A172 (cell line): ENCODE measurements at places on chromosomes 13 and 19.
A peak's percentile ranks its signal among the peaks of the same experiment; 100 is the strongest.

- no peak for DNase-seq
Measured at GRCh38 chr13:37163641-37164265, 58.3 kb upstream of the CSNK1A1L start.

GRCh38 chr19:41439441-41440222 is at the start of gene DMAC2:
Gene DMAC2, minus strand, starts transcription at chr19:41439912. Its CDS starts 13 bp downstream, at chr19:41439899.
- DNase-seq: peak; percentile 99

DNA sequence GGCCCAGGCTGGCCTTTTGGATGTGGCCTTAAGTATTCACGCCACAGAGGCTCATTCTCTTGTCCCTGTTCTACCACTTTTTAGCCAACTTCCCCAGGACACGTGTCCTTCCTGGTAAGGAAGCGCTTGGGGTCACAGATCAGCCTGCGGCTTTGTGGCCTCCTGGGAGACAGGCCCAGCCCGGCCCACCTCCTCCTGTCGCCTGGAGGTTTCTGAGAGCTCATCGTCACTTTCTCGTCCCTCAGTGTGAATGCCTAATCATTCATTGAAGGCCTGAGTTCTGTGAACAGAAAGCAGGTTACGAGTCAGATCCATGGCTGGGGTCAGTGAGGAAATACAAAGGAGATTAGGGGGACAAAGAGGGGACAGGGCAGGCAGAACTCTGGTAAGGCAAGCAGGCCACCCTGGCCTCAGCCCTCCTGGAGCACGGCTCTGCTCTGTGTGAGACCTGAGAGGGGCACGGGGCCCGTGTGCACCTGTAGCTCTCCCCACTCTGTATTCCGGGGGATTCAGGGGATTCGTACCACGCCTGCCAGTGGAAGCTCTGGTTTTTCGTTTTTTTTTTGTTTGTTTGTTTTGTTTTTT is 38.6 kb upstream of the TSHZ3 start:
- DNase-seq: no peak

- peak; percentile 2 for DNase-seq
Measured at GRCh38 chr13:63381078-63381859, 1965.6 kb upstream of the PCDH20 start.

- DNase-seq: no peak
Measured at GRCh38 chr19:1170938-1171754, 2.9 kb downstream of the SBNO2 start.

DNA sequence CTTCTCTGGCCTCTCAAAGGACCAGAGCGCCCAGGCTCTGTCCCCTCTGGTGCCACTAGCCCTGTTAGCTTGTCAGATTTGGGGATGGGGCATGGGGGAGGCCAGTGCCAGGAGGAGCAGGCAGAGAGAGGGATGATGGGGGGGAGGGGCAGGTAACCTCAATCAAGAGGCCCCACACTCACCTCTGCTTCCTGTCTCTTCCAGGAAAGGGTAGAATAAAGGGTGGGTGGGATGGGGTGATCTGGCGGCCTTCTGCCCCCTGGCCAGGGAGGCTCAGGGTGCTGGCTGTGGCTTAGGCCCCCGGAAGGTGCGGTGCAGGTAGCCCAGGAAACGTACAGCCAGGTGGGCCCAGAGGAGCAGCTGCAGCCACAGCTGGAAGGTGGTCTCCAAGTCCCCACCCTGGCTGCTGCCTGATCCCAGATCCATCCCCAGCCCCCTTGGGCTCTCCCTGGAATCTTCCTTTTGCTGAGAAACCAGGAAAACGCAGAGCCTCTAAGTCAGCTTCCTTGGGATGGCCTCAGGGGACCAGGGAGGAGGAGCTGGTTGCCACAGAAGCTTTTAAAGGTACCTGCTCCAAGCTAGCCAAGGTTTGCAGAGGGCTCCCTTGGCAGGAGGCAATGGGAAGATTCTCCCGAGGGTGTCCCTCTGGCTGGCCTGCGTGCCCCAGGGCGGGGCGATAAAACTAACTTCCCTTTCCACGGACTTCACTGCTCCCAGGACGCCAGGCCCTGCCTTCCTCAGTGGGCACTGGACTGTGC is 5.3 kb downstream of the PRKACA start:
- no peak for DNase-seq

DNA sequence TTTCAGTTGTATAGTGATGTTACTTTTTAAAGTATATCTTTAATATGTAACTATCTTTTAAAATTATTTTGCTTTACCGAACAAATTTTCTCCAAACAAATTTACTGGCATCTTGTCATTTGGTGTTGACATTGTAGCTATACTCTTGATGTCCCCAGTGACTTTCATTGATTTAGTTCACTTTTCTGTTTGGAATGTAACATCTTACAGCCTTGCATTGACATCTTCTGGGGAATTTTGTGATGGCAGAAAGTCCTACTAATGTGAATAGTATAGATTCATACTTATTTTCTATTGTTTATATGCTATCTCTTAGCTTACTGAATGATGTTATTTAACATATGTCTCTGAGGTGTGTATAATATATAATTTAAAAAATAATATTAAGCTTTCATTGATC is 800.9 kb upstream of the ATXN8OS start:
- no peak for DNase-seq

- no peak for DNase-seq
Measured at GRCh38 chr19:49911381-49912145, 14.9 kb upstream of the IL4I1 start.

- no peak for DNase-seq
Measured at GRCh38 chr19:57068311-57068710, 51.5 kb upstream of the USP29 start.
